ENCODE measurements at places on chromosomes 6 and 20. TPM values are rescaled to one million over a fixed set of nuclear protein-coding genes. Genes with fewer than 3 reads are reported as not detected.

DNA sequence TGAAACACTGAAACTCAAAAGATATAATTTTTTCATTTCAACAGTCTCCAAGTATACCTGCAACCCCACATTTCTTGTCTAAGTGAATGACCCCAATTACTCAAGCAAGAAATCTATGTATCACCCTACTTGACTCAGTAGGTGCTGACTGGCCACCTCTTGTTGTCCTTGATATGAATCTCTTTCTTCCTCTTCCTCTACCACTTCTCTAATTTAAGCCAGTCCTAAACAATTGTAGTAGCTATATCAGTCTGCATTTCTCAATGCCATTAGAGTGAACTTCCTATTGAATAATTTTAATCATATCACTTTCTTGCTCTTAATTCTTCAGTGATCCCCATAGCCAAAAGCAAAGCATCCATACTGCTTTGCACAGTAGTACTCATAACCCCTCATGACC, 93.2 kb downstream of the NKAIN2 start:
- H3K27me3 ChIP-seq, result no peaks in the 10 kb centered on the region
- H3K4me1 ChIP-seq, result no peaks in the 10 kb centered on the region
- no peak overlapping the region for H3K4me3 ChIP-seq
- no peaks in the 10 kb centered on the region for H3K36me3 ChIP-seq
- DNase-seq, result no peak

DNA sequence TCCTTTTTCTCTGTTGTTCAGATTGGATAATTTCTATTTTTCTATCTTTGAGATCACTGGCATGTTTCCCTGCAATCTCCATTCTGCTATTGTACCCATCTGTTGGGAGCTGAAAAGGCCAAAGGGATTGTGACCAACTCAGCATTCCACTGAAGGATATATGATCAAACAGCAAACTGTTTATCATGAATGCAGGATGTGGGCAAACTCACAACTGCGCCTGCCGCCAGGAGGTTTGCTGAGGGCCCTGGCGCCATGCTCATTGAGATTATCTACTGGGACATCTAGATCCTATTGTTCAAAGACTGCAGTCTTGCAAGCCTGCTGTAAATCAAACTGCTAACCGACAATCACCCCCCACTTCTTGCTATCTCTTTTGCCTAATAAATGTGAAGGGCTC, 3.8 kb upstream of the FKBP1A start:
- H3K27ac ChIP-seq, result no peak overlapping the region
- no peak overlapping the region for H3K4me3 ChIP-seq
- peaks cover 43% of the 10 kb centered on the region for H3K4me1 ChIP-seq
- no peaks in the 10 kb centered on the region for H3K36me3 ChIP-seq

DNA sequence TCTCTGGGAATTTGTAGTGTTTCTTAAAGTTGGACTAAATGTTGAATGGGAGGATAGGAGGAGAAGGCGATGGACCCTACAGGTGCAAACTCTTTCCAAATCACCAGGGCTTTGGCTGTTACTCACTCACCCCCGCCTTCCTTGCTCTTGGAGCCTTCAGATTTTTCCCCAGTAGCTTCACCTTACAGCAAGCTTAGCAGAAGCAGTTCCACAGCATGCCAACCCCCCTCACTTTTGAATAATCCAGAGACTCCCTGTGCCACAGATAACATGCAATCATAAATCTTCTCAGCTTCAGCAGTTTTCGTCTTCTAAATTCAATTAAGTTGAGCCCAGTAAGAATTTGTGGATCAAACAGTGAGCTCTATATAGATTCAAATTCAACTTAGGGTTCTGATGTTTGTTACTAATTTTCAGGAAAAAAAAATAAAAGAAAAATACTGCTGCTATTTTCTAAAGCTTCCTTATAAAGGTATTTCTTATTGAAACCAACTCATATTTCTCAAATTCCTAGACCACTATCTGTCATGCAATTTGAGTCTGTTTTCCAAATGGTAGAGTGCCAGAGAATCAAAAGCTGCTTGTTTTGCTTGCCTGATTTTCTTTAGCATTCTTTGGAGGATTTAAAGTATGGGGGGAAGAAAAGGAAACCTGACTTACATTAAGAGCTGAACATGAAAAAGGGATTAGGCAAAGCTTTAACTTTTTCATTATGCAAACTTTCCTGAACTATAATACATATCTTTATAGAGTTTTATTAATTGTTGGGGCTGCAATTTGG, 166.4 kb downstream of the EYA4 start:
- no peaks in the 10 kb centered on the region for H3K27me3 ChIP-seq
- H3K4me1 ChIP-seq, result no peaks in the 10 kb centered on the region
- no peak overlapping the region for H3K27ac ChIP-seq
- no peak overlapping the region for H3K4me3 ChIP-seq
- DNase-seq, result no peak

DNA sequence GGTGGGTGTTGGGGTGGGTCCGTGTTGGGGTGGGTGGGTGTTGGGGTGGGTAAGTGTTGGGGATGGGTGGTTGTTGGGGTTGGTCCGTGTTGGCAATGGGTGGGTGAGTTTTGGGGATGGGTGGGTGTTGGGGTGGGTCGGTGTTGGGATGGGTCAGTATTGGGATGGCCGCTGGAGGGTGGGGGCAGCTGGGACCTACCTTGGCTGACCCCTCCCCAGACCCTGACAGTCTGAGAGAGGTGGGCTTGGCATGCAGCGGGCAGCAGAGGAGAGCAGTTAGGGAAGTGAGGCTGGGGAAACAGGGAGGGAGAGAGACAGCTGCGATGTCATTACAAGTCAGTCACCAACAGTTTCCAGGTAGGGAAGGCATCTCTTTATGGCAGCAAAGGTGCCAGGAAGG, 23.1 kb upstream of the GATA5 start:
- H3K36me3 ChIP-seq, result no peaks in the 10 kb centered on the region
- no peak for DNase-seq
- H3K4me1 ChIP-seq, result peaks cover 31% of the 10 kb centered on the region

GRCh38 chr20:48332555-48332954, 495.2 kb downstream of the PREX1 start:
- H3K4me3 ChIP-seq, result no peak overlapping the region
- no peaks in the 10 kb centered on the region for H3K36me3 ChIP-seq

DNA sequence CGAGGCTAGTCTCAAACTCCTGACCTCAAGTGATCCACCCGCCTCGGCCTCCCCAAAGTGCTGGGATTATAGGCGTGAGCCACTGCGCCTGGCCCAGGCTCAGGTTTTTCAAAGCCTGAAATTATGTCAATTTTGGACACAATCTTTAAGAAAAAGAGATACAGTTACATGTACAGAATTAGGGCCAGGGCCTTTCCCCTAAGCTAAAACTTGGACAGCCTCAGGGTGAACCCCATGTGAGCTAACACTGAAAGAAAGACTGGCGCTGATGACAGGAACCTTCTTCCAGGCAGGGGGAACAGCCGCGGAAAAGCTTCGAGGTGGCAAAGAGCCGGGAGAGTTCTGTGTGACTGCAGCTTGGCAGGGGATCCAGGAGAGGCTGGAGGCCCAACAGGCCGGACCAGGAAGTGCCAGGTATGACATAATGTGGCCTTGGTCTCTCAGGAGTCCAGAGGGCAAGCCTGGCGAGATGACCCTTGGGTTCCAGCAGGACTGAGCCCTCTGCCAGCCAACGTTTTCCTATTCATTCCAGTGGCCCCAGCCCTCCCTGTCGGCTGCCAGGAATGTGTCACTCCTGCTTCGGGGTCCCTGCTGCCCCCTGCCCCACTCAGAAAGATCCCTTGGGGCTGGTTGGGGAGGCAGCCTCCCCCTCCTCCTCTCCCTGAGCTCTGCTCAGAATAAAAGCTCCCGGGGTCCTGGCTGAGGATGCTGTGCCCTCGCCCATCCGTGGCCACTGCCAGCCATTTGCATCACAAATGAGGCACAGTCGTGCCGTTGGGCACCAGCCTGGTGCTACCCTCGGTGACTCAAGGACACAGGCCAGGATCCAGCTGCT, 37.3 kb downstream of the RBM38 start:
- no peak overlapping the region for H3K27ac ChIP-seq
- H3K27me3 ChIP-seq, result no peaks in the 10 kb centered on the region
- no peaks in the 10 kb centered on the region for H3K36me3 ChIP-seq
- no peaks in the 10 kb centered on the region for H3K4me1 ChIP-seq

DNA sequence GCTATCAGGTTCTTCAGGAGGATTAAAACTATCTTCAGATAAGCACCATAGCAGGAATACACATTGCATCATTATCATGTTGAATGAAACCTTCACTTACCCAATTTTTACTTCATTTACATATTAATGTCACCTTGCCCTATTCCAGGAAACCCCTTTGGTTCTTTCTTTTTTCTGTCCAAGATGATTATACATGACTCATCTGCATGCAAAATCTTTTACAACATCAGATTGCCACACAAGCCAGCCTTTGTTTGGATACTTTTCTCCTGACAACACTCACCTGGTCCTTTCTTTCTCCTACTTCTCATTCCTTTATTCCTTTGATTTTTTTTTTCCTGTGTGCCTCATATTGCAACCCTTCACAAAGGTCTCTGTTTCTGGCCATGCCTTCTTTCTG, 200.5 kb upstream of the POU3F2 start:
- no peaks in the 10 kb centered on the region for H3K27me3 ChIP-seq
- H3K4me3 ChIP-seq, result no peak overlapping the region
- no peaks in the 10 kb centered on the region for H3K4me1 ChIP-seq
- no peaks in the 10 kb centered on the region for H3K36me3 ChIP-seq
- no peak for DNase-seq

DNA sequence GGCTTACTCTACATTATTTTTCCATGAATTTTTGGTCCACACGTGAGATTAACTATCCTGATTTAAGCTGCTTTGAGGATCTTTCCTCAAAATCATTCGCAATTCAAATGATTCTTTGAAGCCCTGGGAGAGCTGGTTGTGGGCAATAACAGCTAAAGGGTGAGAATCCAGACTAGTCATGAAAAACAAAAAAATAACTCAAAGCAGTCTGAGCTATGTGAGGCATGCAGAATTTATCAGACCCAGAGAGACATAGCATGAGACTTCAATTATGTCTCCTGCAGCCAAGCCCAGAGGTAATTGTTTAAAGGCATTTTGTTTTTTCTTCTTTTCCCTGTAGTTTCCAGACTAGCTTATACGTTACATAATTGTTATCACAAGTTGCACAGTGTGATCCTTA, 517.3 kb upstream of the PTCHD4 start:
- no peak overlapping the region for H3K4me3 ChIP-seq
- no peak overlapping the region for H3K27ac ChIP-seq
- DNase-seq, result no peak

- no peaks in the 10 kb centered on the region for H3K4me1 ChIP-seq
- no peaks in the 10 kb centered on the region for H3K27me3 ChIP-seq
- no peaks in the 10 kb centered on the region for H3K36me3 ChIP-seq
- no peak for DNase-seq
- no peak overlapping the region for H3K4me3 ChIP-seq
Observed at GRCh38 chr20:8399947-8400346, 267.9 kb downstream of the PLCB1 start.

GRCh38 chr6:40524797-40525585, 62.2 kb downstream of the LRFN2 start:
- no peak overlapping the region for H3K4me3 ChIP-seq
- H3K27me3 ChIP-seq, result no peaks in the 10 kb centered on the region
- no peaks in the 10 kb centered on the region for H3K4me1 ChIP-seq
- H3K27ac ChIP-seq, result no peak overlapping the region
- no peak for DNase-seq

GRCh38 chr20:19815553-19815991, 57.5 kb downstream of the RIN2 start:
- no peaks in the 10 kb centered on the region for H3K27me3 ChIP-seq
- H3K4me3 ChIP-seq, result no peak overlapping the region
- H3K36me3 ChIP-seq, result no peaks in the 10 kb centered on the region
- H3K27ac ChIP-seq, result no peak overlapping the region
- H3K4me1 ChIP-seq, result no peaks in the 10 kb centered on the region

DNA sequence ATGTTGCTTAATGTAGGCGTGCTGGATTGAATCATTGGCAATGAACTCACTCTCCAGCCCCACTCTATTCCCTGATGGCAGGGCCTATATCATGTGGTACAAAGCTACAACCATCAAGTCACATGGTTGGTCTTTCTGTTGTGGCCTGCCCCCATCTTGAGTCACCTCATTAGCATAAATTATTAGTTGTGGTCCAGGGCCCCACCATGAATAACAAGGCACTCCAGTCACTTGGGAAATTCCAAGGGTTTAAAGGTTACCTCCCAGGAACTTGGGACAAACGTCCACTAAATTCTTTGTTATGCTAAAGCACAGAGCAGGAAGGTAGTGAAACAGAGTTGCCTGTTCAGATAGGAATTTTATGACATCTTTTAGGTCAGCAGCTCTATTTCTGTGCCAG, 193.7 kb downstream of the SLC35F1 start:
- no peaks in the 10 kb centered on the region for H3K36me3 ChIP-seq
- no peak overlapping the region for H3K27ac ChIP-seq
- H3K27me3 ChIP-seq, result no peaks in the 10 kb centered on the region

GRCh38 chr6:148955441-148955840, 208.6 kb downstream of the UST start:
- DNase-seq, result no peak
- H3K27me3 ChIP-seq, result no peaks in the 10 kb centered on the region
- no peak overlapping the region for H3K27ac ChIP-seq

- no peak overlapping the region for H3K4me3 ChIP-seq
- no peak for DNase-seq
- H3K36me3 ChIP-seq, result no peaks in the 10 kb centered on the region
- H3K27ac ChIP-seq, result no peak overlapping the region
Observed at GRCh38 chr6:41872147-41872546, 23.0 kb downstream of the USP49 start.

DNA sequence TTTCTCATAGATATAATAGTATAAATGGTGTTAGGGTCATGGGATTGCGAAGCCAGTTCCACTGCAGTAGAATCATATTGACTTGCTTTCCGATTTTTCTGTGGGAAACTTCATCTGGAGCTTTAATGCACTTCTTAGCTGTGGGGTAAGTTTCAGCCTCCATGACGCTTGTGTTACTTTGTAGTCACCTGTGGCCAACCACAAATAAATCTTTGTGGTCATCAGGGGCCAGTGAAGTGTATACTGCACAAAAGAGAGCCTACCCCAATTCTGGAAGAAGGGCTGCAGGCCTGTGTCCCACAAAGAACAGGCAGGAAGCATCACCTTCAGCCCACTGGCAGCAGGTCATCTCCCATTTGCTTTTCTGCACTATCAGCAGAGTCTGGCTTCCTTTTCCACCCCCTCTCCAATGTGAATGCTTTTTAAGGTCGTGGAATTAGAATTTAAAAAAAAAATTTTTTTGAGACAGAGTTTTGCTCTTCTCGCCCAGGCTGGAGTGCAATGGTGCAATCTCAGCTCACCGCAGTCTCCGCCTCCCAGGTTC, 32.0 kb downstream of the MTHFD1L start:
- DNase-seq, result no peak
- H3K27ac ChIP-seq, result no peak overlapping the region
- H3K27me3 ChIP-seq, result no peaks in the 10 kb centered on the region
- H3K4me3 ChIP-seq, result no peak overlapping the region
- H3K36me3 ChIP-seq, result no peaks in the 10 kb centered on the region
- no peaks in the 10 kb centered on the region for H3K4me1 ChIP-seq

GRCh38 chr6:156869980-156870398, 92.8 kb downstream of the ARID1B start:
- no peak overlapping the region for H3K27ac ChIP-seq
- H3K4me1 ChIP-seq, result no peaks in the 10 kb centered on the region
- H3K27me3 ChIP-seq, result no peaks in the 10 kb centered on the region
- H3K36me3 ChIP-seq, result no peaks in the 10 kb centered on the region

HSD17B8 gene
- 12.5 TPM for total RNA-seq

C20orf204 gene
- 3.2 TPM for total RNA-seq

DCDC2 gene
- 191 TPM for total RNA-seq

GSTA2 gene
- total RNA-seq, result 65.4 TPM

FKBP1C gene
- total RNA-seq, result not detected

TP53INP2 gene
- 29.7 TPM for total RNA-seq

LHFPL5 gene
- not detected for total RNA-seq

HUS1B gene
- total RNA-seq, result 0.79 TPM

FAM83D gene
- total RNA-seq, result 86.3 TPM

NMBR gene
- total RNA-seq, result not detected
